Smooth muscle cell of the pulmonary artery (primary cell): ENCODE measurements at places on chromosomes 6 and 20. TPM values are rescaled to one million over a fixed set of nuclear protein-coding genes. Genes with fewer than 3 reads are reported as not detected.

FNDC11 gene
- 0.46 and 0.50 TPM in 2 replicates for total RNA-seq

SUPT3H gene
- 13.0 and 14.9 TPM in 2 replicates for total RNA-seq

MUC21 gene
- total RNA-seq: not detected in 2 replicates

MMS22L gene
- total RNA-seq: 8.2 and 11.5 TPM in 2 replicates

GNRH2 gene
- total RNA-seq: 0.26 and 0.43 TPM in 2 replicates

SH3BGRL2 gene
- 2.2 and 2.4 TPM in 2 replicates for total RNA-seq

ENPP4 gene
- 0.89 and 17.1 TPM in 2 replicates for total RNA-seq

LRRC73 gene
- 0.78 and 1.4 TPM in 2 replicates for total RNA-seq

TPD52L1 gene
- 29.0 and 32.4 TPM in 2 replicates for total RNA-seq

CARMIL1 gene
- total RNA-seq: 9.7 and 30.0 TPM in 2 replicates

OTOR gene
- total RNA-seq: not detected in 2 replicates

SLC22A16 gene
- not detected in 2 replicates for total RNA-seq

CGA gene
- total RNA-seq: not detected in 2 replicates

INSM1 gene
- not detected in 2 replicates for total RNA-seq

KDM1B gene
- 26.7 and 33.7 TPM in 2 replicates for total RNA-seq

ABCF1 gene
- 43.7 and 55.0 TPM in 2 replicates for total RNA-seq

CCDC170 gene
- 0.33 and 0.46 TPM in 2 replicates for total RNA-seq

BEND6 gene
- total RNA-seq: 12.4 and 12.8 TPM in 2 replicates

GRM1 gene
- 0.07 TPM in 2 replicates for total RNA-seq
